ENCODE measurements at places on chromosomes 4 and X.

DNA sequence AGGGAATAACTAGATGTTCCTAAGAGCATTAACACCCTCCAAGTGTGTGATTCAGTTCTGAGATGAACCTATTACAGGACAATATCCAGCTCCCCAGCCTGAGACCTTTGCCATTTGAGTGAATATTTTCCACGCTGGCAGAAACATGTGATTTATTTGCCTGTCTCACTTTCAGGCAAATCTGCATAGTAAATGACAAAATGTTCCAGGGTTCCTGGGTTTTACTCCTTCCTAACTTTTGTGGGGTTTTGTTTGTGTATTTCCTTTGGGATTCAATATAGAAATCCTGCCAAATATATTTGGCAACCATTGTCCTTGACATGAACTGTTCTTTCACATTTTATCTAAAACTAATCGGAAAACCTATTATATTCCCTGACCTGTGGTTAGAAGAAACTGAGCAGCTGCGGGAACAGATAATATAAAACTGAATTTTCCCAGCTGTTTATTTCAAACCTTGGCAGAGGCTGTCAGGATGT is 12.5 kb downstream of the F8 start:
- no peak for DNase-seq

DNA sequence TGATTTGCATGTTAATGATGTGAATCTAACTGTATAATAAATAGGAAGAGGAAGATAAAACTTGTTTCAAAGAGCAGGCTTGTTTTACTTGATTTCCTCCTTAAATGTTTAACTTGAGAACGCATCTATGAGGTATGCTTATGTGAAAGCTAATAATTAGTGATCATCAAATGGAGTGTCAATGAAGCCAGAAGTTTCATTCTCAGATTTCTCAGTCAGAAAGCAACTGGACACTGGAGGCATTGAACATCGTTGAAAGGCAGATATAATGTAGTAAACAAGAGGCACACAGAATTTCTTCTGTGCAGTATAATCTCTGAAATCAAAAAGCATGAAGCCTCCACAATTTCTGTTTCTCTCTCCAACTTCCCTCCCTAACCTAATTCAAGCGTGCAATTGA is 672.9 kb downstream of the ADGRL3 start:
- DNase-seq = peak; percentile 21

GRCh38 chr4:107442538-107443111 is 277.4 kb downstream of the PAPSS1 start:
- DNase-seq = no peak

- DNase-seq = no peak
These were observed 19.8 kb upstream of the MANBA start for GRCh38 chr4:102780476-102781144.

GRCh38 chr4:98779088-98779487 is 120.7 kb upstream of the TSPAN5 start:
- no peak for DNase-seq

DNA sequence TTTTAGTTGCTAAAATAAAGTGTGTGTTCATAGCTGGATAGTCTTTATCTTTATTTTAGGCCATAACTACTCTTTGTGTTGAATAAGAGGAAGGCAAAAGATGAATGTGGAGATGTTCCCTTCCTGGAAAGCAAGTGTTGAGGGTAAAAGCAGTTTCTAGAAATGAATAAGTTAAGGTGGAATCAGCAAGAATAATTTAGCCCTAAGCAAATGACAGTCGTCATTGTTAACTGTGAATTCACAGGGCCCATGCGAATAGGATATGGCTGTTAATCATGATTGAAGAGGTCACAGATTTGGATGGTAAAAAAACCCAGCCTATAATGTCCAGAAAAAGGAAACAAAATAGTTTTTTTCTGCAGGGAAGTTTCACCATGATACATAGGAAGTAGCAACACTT is 167.8 kb upstream of the PPP3CA start:
- no peak for DNase-seq

DNA sequence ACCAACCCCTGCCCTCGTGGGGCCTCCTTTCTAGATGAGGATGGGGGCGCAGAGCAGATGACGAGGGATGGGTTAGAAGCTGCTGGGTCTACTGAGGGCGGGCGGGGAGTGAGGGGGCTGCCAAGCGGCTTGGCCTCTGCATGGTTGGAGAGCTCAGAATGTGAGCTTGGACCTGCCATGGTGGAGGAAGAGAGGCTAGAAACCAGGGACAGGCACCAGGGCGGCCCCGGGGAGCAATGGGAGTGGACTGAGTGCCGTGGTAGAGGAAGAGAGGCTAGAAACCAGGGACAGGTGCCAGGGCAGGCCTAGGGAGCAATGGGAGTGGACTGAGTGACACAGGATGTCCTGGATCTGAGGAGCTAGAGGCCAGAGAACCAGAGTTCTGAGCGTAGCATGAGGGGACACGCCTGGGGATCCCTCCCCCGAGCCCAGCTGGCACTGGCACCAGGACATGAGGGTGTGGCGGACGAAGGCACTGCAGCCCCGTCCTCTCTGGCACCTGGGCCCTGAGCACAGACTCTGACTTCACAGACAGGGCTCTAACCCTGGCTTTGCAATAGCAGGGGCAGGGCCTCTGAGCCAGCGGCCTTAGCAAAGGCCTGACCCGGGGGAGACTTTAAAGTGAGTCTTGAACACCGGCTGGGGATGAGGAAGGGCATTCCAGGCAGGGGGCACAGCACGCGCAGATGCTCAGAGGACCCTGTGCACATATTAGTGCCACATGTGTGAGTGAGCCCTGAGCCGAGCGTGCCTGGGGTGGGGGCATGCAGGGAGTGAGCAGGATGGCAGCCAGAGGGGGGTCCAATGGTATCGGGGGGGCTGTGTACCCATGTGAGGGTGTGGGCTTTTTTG is 214.0 kb upstream of the PSAPL1 start:
- no peak for DNase-seq

DNA sequence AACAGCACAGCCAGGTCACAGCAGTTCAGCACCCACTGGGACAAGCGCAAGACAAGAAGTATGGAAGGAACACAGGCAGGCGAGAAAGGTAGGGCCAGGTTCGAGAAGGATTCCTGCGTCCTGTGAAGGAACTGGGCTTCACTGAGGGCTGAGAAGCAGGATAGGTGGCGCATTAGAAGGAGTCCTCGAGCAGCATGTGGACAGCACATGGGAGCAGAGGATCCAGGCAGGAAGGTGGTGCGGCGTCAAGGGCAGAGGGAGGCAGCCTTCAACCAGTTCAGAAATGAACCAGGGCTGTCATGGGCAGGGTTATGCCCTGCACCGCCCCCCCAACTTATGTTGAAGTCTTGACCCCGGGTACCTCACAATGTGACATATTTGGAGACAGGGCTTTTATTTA is 30.8 kb upstream of the LAP3 start:
- DNase-seq = peak; percentile 3

DNA sequence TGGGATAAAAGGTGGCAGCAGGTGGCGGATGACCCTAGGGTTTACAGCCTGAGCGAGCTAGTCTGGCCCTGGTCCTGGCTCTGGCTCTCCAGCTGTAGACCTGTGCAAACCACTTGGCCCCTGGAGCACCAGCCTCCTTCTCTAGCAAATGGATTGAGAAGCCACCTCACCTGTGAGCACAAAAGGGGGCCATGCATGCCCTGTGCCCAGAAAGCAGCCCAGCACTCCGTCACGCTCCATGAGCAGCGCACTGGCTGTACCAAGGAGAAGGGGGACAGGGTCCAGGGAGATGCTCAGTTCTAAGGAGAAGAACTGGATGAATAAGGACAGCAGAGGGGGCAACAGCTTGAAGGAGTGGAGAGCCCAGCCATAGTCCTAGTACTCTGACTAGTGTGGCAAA is 46.9 kb upstream of the C4orf50 start:
- DNase-seq = no peak

GRCh38 chr4:81378386-81378785 is 93.3 kb downstream of the RASGEF1B start:
- no peak for DNase-seq

- DNase-seq = no peak
These were observed 69.6 kb downstream of the PPP2R2C start for GRCh38 chr4:6402566-6403399.

GRCh38 chr4:59537246-59537886 is 1662.8 kb upstream of the ADGRL3 start:
- no peak for DNase-seq

GRCh38 chr4:101919373-101919977 is 128.9 kb downstream of the BANK1 start:
- DNase-seq = no peak

- DNase-seq = no peak
These were observed 318.7 kb downstream of the CAMK2D start for GRCh38 chr4:113442826-113443225.

DNA sequence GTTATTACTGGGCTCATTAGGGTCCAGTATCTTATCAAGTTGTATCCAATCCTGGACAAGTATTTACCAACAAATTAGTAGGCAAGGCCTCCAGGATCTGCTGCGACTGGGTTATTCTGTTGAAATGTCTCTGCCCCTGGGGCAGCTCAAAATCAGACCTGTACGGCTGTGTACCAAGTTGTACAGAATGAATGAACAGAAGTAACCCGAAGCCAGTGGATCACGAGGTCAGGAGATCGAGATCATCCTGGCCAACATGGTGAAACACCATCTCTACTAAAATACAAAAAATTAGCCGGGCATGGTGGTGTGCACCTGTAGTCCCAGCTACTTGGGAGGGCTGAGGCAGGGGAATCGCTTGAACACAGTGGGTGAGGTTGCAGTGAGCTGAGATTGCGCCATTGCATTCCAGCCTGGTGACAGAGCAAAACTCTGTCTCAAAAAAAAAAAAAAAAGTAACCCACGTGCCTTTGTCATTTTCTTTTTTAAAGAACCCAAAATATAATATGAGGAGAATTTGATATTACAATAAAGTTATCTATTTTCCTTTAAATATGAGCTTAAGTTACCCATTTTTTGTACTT is 127.3 kb downstream of the CBR4 start:
- DNase-seq = no peak

- DNase-seq = no peak
These were observed 30.8 kb downstream of the NOP14 start for GRCh38 chr4:2932321-2932950.

- no peak for DNase-seq
These were observed 12.4 kb downstream of the DYNLT3 start for GRCh38 chrX:37834937-37835336.

DNA sequence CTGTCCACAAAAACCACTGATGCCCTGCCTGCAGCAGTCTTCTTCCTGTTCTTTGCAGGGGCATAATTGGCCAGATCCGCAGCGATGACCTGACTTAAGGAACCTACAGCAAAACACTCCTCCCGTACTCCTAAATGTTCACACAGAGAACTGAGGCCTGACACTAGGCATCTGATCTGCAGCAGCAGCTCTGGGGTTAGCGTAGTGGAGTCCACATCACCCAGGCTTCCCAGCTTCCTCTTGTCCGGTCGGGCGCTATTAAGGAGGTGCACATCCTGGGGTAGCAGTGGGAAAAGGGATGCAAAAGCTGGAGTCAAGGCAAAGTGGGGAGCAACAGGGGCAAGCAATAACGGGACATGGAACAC is 758 bp downstream of the SCFD2 start:
- peak; percentile 32 for DNase-seq

GRCh38 chrX:43627147-43627546 is 29.0 kb upstream of the MAOA start:
- no peak for DNase-seq

DNA sequence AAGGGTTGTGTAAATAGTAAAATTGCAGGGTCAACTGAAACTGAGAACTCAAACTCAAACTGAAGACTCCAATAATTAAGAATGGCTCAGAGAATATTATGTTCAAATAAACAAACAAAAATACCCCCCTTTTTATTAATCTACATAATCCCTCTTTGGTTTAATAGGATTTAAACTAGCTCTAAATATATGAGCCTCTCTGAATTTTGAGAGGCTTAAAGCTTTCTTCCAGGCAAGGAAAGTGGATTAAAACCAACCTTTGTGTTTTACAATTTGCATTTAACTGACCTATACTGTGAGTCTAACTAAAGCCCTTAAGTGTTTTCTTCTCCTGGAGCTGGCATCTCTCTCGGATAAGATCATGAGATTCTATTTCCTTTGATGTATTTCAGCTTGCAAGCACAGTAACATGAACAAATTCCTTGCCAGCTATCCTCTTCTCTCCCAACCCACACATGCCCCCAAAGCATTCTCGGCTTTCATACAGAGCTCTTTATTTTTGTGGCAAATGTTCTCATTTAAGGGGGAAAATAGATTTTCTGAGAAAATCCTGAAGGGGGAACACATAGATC is 1310.8 kb upstream of the AGA start:
- peak; percentile 3 for DNase-seq

GRCh38 chr4:147616849-147617172 is 386 bp upstream of the TMEM184C start:
- no peak for DNase-seq

DNA sequence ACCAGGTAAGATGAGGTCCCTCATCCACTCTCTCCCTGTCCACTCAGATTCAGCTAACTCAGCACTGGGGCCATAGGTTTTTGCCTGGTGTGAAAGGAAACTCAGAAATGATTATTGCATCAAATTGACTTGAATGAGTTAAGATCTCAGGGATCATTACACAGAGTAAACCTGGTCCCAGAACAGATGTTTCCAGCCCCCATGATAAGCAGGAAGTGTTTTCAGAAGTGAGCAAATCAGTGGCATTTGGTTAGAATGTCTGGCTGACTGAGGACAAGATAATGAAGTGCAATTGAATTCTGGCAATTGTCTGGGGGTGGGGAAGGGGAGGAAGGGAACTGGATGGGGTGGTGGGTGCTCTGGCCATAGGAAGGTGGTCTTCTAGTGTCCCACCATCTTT is 108.0 kb downstream of the CHIC2 start:
- DNase-seq = no peak

DNA sequence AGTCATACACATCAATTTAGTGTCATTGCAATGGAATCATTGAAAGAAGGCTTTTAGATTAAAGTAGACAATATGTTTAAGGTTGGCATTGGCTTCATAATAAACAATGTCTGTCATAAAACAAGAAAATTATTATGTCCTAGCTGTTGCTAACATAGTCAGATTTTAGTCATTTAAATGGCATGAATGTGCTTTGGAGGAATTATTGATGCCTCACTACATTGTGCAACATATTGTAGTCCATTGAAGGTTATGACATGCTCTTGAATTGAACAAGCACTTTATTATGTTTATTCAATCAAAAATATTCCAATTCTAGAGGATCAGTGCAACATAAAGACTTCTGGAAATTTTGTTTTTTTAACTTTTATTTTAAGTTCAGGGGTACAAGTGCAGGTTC is 489.8 kb upstream of the AMOT start:
- no peak for DNase-seq

DNA sequence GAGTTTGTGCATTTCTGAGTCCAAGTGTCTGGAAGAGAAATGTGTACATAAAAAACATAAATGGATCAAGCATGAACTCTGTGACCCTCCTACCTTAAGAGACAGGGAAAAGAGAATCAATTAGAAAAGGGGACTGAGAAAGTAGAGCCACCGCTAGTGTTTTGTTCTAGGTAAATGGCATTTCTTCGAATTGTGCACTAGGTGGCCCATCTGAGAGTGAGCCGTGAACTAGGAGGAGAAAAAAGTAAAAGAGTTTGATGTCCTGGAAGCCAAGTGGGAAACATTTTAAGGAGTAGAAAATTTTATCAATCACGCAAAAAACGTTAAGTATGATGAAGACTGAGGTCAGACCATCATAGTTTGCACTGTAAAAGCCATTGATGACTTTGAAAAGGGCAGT is 55.1 kb downstream of the NAF1 start:
- DNase-seq = peak; percentile 4

Measured in cerebellar cortex (tissue), 1 donor.